Mesendoderm (in vitro differentiated cells): ENCODE measurements at places on chromosomes 2 and 18.
A peak's percentile ranks its signal among the peaks of the same experiment; 100 is the strongest.

DNA sequence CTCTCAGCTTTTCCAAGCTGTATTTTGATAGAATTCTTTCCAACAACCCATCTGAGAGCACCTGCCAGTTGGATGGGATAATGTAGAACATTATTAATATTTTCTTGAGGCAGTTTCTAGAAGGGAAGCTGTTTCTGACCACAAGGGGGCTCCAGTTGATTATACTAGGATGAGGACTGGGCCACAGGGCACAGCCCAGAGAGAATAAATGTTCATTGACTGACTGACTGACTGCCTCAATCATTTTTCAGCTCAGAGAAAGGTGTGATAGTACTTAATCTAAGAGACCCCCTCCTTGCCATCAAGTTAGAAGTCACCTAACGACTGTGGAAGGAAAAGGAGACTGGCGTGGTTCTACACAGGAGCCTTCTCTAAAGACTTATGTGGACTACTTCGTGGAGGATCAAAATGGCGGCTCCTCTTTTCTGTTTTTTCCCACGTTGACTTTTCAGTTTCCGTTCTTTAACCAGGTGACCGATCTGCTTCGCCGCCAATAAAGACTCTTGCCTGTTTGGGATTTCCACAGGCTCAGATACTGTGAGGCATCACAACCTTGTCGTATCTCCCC, 31.9 kb upstream of the CREG2 start:
- peak; percentile 62 for DNase-seq

DNA sequence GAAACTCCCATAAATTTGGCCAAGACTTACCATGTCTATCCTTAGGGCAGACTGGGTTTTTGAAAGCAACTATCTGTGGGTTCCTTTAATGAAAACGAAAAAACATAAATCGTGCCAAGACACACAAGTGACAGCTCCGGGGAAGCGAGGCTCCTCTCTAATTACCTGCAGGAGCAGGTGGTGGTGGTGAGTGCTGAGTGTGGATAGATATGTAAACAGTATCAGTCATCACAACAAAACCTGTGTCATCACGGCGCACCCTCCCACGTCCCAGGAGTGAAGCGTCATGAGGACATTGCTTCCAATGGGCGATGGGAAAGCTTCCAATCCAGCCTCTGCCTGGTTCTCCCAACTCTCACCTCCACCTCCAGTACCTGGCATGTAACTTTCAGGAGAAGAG, 31.3 kb downstream of the ACKR3 start:
- DNase-seq, result no peak

GRCh38 chr2:6077585-6077984, 385.4 kb downstream of the SOX11 start:
- no peak for DNase-seq

DNA sequence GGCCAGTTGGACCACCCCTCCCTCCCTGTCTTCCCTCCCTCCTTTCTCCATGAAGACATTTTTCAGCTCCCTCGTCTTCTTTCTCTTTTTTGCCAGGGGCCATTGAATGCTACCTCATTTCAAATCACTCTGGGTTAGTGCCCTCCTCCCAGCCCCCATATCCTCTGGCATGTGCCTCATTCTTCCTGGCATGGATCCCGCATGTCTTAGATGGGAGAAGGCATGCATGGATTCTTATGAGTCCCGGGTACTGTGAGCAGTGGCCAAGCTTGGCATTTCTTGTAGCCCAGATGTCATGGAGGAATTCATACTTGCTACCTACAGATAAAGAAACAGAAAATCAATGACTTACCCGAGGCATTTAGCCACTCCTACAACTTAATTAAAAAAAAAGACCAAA, 9.0 kb upstream of the HAAO start:
- DNase-seq, result no peak
